ENCODE measurements at places on chromosomes 6 and 20.

DNA sequence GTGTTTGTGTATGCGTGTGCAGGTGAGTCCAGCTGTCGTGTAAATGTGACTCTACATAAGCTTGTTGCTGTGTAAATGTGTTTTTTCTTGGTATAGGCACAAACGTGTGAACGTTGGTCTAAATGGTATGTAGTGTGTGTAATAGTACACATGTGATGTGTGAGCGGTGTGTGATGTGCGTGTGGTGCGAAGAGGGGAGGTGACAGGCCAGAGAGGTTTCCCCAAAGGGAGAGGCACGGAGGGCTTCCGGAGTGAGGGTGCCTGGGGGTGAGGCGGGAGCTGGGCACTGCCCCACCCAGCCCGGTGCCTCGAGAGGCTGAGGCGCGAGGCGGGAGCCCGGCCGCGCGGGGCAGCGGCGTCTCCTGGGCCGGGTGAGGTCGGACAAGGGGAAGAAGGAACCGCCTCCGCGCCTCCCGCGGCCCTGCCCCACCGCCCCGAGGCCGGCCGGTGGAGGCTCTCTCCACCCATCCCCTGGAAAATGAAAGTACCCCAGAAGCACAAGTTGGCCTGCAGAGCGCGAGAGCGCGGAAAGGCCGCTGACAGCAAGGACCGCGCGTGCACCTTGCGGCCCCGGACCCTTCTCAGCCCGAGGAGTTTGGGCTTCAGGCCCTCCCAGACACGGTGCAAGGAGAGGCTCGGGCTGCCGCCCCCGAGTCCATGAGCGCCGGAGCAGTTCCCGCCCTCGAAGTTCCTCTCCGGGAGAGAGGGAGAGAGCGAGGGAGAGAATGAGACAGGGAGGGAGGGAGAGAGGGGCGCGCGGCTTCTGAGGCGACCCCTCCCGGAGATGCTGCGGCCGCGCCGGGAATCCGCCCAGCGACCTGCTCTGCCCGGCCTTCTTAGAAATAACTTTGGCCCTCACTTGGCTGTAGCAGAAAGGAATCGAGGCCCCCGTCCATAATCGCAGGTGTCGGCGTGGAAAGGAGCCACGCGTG is 43.2 kb upstream of the OSTM1 start:
- no peak for DNase-seq

- DNase-seq = no peak
Observed at GRCh38 chr6:47403801-47404200, 73.8 kb upstream of the CD2AP start.

DNA sequence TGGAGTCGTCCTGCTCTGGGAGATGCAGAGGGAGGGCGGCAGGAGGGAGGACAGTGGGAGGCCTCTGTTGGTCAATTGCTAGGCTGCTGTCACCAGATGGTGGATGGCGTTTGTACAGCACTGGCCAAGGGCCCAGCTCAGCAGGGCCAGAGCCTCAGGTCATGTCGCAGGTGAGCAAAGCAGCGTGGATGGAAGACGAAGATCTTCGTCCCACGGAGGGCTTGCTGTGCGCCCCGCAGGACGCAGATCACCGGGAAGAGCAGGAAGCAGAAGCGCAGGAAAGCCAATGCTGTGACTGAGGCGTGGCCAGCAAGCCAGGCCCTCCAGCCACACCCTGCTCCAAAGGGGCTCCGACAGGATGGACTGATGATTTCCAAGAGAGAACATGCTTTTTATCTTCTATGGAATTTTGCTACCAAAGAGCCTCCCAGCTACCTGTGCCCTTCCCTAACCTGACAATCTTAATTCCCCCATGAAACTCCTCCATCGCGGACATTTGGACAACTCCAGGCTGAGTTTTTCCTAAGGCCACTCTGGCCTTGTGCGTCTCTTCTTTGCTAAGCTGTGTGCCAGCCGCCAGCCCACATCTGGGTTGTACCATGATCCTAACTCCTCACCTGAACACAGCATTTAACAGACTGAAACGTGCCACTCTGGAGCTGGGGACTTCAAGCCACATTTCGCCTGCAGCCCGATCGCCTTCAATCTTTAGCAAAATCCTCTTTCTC is 3.5 kb upstream of the SLCO4A1 start:
- no peak for DNase-seq

DNA sequence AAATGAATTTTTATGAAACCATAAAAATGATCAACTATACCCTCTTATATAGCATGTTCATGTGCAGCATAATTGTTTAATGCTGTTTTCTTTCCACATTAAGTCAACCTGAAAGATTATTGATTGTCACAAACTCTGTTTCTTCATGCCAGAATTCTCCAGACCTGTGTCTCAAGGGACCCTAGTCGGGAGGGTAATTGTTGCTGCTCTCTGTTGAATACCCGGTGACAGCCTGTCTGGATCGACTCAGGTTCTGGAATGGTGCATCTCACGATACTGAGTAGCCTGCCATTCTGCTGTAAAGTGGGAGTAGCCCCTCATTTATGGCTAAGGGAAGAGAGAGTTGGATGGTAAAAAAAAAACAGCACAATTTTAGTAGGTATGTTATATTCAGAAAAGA is 449.9 kb upstream of the SOX4 start:
- no peak for DNase-seq

- DNase-seq = no peak
Observed at GRCh38 chr6:75376347-75377024, 91.9 kb upstream of the TMEM30A start.

GRCh38 chr20:51467956-51468626 is 74.4 kb downstream of the NFATC2 start:
- no peak for DNase-seq

- no peak for DNase-seq
Observed at GRCh38 chr6:84455511-84456029, 228.1 kb upstream of the CEP162 start.

DNA sequence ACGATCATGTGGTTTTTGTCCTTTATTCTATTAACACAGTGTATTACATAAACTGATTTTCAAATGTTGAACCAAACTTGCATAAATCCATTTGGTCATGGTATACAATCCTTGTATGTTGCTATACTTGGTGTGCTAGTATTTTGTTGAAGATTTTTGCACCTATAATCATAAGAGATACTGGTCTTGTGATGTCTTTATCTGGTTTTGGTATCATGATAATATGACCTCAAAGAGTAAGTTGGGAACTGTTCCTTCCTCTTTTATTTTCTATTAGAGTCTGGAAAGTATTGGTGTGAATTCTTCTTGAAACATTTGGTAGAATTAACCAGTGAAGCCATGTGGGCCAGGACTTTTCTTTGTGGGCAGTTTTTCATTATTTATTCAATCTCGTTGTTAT is 65.3 kb downstream of the TRPC4AP start:
- DNase-seq = no peak

GRCh38 chr6:70241991-70242420 is 60.9 kb downstream of the COL9A1 start:
- no peak for DNase-seq

DNA sequence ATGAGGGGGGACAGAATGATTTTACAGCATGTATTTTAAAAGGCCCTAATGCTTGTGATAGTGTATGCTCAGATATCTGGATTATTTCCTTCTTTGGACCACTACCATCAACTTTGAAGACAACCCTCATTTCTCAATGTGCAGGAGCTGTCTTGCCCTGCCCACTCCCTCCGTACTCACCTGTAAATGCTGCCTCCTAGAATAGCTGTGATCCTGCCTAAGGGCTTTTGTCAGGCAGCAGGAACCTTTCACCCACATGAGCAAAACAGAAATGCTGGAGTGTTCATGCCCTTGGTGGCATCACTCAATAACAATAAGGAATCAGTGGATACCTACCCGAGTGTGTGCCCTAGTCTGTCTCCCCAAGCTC is 723.6 kb upstream of the FLRT3 start:
- no peak for DNase-seq

GRCh38 chr6:109794201-109794923 is 103.3 kb downstream of the FIG4 start:
- no peak for DNase-seq

- no peak for DNase-seq
Observed at GRCh38 chr6:40135491-40136072, 201.3 kb upstream of the MOCS1 start.

- no peak for DNase-seq
Observed at GRCh38 chr6:45555981-45556771, 178.4 kb upstream of the SUPT3H start.

GRCh38 chr6:14499841-14500240 is 382.3 kb downstream of the CD83 start:
- no peak for DNase-seq

DNA sequence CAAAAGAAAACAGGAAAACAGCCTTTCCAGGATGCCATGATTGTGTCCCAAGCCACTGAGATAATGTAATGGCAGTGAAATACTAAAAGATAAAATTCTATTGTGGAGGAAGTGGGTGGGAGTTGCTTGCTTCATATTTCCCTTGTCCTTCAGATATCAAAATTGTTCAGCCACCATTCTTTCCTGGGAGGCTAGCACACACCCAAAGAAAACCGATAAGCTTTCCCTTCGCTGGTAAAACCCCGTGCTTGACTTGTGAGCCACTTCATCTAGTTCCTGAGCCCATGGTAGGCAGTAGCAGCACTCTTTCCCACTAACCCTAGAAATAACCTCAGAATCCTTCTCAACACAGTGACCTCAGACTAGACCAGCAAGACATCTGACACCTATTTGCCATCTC is 357.4 kb upstream of the PLCB4 start:
- no peak for DNase-seq

DNA sequence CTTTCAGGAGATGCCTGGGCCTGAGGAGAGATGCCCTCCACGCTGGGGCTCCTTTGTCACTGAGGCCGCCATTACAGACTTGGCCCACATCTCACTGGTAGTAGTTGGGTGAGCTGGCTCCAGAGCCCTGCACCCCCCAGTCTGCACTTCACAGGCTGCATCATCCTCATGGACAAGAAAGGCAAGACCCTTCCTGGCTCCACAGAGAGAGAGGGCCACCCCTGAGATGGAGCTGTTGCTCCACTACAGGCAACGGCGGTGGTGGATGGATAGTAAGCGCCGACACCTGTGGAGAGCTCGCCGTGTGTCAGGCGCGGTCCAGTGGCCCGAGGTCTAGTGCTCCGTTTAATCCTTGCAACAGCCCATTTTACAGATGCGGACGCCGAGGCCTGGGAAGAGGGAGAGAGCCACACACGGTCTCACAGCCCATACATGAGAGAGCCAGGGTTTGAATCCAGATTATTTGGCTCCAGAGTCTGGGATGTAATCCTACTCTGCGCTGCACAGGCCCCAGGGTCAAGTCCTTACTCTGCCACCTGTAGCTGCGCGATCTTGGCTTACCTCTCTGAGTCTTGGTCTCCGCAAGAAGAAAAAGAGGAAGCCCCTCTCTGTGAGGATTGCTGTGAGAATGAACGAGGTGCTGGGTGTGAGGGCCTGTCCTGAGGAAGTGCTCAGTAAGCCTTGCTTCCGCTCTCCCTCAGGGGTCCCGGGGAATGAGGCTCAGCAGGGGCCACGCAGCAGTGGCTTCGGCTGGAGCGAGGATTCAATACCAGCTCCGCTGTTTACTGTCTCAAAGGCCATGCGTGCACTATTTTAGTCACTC is 34.5 kb downstream of the SPDEF start:
- no peak for DNase-seq

DNA sequence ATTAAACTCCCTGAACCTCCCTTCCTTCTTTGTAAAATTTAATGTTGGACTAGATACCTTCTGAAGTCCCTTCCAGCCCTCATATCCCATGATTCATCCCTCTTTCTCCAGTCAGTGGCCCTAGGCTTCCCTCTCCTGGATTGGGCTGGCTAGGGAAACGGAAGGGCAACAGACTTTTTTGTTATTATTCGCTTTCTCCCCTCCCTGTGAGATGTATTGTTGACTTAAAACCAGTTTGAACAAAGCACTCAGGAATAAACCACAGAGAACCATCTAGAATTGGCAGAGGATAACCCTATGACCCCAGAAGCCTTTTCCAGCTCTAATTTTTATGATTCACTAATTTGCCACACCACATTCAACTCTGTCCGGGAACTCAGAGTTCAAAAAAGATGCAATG is 239.7 kb upstream of the SUPT3H start:
- no peak for DNase-seq

- DNase-seq = no peak
Observed at GRCh38 chr20:12595841-12596240, 412.9 kb upstream of the SPTLC3 start.

GRCh38 chr6:73558624-73559398 is 38.0 kb upstream of the EEF1A1 start:
- no peak for DNase-seq

DNA sequence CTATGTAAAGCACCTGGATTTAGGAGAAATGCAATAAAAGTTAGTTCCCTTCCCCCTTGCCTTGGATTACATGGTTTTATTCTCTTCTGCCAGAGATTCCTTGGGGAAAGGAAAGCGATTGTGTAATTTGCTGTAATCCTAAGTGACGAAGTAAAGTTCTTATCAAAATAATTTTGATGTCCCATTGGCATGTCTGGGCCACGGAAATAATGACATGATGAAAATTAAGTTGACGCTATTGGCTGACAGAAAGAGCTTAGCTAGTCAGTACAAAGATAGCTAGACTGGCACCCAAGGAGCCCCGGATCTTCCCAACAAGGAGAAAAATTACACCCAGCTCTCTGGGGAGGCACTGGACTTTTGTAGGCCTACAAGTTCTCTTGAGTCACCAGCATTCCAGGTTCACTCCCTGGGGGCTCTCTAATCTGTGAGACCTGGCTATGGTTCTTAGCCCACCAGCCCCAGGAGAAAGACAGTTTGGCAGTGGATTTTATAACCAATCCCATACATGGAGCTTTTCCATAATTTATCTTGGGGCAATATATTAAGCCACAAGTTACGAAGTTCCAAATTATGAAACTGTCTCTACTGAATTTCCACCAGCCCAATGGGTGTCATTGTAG is 59.9 kb downstream of the FOXA2 start:
- DNase-seq = no peak

GRCh38 chr6:139534472-139535115 is 160.1 kb upstream of the CITED2 start:
- DNase-seq = no peak

DNA sequence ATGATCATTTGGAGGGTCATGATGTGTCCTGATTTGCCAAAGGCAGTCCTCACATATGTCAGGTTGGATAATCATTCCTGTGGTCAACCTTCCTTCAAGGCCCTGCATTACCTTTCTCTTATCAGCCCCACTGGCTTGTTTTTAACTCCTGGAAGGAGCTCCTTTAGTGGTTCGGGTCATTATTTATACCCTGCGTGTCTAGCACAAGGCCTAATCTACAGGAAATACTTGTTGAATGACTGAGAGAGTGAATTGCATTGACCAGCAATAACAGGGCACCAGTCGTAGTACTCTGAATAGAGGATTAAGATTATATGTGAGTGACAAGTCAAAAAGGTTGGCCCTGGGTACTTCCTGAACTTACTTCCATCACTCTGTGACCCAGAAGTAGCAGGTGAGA is 4.5 kb downstream of the HIVEP2 start:
- no peak for DNase-seq

DNA sequence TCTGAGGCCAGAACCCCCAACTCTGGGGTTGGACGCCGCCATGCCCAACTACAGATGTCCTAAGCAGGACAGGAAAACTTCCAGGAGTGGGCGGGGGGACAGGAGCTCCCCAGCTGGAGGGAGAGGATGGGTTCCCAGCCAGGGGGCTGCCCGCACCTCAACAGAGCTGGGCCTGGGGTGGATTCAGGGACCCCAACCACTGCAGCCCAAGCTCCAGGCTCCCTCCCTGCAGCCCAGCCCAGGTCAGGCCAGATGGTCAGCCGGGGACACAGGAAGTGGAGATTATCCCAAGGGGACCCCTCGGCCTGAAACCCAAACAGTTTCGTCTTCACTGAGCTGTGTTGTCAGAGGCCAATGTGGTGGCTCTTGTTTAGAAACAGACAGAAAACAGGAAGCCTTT is 9.4 kb downstream of the LAMA5 start:
- no peak for DNase-seq
